ENCODE measurements at places on chromosomes 5 and 9.

GRCh38 chr5:110638970-110639902 is 87.2 kb downstream of the TMEM232 start:
- DNase-seq: no peak

- DNase-seq: no peak
These were observed 126.0 kb upstream of the MAN2A1 start for GRCh38 chr5:109563739-109564138.

GRCh38 chr5:140189977-140190871 is 15.2 kb downstream of the CYSTM1 start:
- no peak for DNase-seq

DNA sequence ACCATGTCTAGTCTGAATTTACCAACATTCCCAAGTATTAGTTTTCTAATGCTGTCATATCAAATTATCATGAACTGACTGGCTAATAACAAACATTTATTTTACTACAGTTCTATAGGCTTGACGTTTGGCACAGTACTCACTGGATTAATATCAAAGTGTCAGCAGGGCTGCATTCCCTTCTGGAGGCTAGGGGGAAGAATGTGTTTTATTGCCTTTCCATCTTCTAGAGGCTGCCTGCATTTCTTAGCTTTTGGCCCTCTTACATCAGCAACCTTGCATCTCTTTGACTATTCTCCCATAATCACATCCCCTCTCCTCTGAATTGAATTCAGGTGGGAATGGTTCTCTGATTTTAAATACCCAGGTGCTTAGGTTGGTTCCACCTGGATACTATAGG is 84.7 kb downstream of the EDIL3 start:
- DNase-seq: no peak

DNA sequence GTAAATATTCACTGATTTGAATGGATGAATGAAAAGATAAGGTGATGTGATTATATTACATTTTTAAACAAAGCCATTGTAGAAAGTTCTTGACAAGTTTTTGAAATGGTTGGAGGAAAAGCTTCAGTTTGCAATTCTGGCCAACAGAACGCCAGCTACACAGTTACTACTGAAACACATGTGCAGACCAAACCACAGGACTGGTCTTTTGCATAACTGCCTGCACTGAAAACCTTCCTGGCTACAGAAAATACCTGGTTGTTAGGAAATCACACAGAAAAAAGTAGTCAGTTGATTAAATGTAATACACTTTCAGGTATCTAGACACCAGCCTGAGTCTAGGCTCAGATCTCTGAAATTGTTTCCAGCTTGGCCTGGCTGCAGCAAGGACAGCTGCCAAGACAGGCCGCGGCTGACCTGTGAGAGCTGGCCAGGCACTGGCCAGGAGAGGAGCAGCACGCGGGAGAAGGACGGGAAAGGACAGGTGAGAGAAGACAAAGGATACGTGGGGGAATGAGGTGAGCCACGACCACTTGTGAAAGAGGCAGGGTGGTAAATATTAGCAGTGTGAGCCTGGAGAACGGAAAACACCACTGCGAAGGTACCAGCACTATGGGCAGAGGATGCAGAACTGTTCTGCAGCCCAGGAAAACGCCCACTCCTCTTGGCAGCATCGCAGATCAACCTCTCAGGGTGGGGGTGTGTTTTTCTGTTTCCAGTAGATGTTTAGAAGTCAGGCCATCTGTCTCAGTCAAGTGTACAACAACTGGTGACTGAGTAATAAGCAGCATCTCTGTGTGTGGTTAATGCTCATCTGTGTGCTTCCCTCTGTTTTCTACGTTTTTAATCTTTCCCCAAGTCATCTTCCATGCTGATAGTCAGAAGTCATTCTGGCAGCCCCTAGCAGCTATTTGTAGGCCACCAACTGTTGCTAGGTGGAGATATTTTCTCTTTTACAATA is 137.4 kb downstream of the SCAMP1 start:
- DNase-seq: no peak

- DNase-seq: no peak
These were observed 278.8 kb downstream of the GAS1 start for GRCh38 chr9:86668488-86668887.

- no peak for DNase-seq
These were observed 4.5 kb downstream of the RNF208 start for GRCh38 chr9:137217276-137218211.

- no peak for DNase-seq
These were observed 15.0 kb upstream of the GRHPR start for GRCh38 chr9:37407468-37407867.

DNA sequence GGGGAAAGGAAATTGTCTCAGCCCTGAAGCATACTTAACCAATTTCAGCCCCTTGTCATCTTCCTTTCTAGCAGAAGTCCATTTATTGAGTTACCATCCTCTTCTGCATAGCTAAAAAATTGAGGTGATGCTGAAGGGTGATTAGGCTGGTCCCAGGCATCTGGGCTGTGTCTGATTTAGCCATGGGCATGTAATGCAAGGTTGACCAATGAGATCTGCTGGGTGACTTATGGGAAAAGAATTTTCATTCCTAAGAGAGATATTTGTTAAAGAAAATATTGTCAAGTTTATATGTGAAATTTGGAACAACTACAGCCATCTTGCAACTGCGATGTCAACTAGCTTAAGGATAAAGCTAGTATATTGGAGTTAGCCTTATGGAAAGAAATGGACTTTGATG is 5.1 kb downstream of the ITGA2 start:
- DNase-seq: no peak

DNA sequence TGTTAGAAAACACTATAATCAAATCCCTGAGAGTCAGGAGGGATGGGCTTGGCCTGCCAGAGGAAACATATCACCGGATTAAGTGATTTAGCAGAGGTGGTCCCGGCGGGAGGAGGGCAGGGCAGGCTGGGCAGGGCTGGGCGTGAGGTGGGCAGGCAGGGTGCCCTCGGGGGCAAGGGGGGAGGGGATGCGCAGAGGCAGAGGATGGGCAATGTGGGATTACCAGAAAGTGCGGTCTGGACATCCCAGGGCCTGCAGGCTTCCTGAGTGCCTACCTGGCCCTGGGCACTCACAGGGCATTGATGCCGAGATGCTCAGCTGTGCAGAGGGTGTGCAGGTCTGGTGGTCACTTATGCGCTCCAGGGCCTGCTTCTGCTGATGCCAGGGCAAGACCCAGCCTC is 115.2 kb downstream of the ADAMTS2 start:
- peak; percentile 41 for DNase-seq

- no peak for DNase-seq
These were observed 16.7 kb upstream of the TNPO1 start for GRCh38 chr5:72799721-72800120.

GRCh38 chr9:2788919-2789318 is 55.0 kb downstream of the PUM3 start:
- no peak for DNase-seq

- no peak for DNase-seq
These were observed 13.7 kb upstream of the TLX3 start for GRCh38 chr5:171295299-171295698.

DNA sequence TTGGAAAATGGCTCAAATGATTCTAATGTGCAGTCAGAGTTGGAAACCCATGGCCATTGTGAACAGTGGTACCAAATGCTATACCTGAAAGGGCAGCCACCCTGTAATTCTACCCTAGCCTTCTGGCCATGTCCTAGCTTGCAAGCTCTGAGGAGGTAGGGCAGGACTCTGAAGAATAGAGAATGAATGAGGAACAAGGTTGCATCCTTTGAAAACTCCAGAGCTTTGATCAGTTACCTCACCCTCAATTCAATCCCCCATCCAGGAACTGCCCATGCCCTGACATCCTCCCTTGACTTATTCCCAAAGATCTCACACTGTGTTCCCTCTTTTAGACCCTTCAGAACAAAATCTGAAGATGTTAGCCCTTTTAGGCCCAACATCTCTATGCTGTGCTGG is 17.8 kb upstream of the ERMP1 start:
- no peak for DNase-seq

GRCh38 chr5:56313004-56313531 is 79.9 kb upstream of the ANKRD55 start:
- no peak for DNase-seq

DNA sequence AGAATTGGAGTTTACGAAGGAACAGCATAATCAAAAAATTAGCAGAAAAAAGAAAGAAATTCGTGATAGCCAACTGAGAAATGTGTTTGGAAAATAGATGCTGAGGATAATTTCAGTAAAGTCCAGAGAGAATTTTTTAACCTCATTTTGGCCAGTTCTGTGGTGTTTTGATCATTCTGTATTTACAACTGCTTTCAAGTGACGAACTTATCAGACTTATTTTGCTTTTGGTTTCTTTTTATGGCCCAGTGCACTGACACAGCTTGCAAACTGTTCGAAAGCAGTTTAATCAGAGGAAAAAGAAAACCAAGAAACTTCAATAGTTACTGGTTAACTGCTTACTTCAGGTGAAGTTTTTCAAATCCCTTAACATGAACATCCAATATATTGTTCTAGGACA is 1.9 kb downstream of the SDHA start:
- DNase-seq: no peak

- peak; percentile 67 for DNase-seq
These were observed 17.4 kb upstream of the GPR151 start for GRCh38 chr5:146533260-146533857.

GRCh38 chr5:179243333-179243732 is 101.9 kb downstream of the ADAMTS2 start:
- peak; percentile 34 for DNase-seq

- no peak for DNase-seq
These were observed 26.6 kb downstream of the KCNT1 start for GRCh38 chr9:135728436-135729110.

DNA sequence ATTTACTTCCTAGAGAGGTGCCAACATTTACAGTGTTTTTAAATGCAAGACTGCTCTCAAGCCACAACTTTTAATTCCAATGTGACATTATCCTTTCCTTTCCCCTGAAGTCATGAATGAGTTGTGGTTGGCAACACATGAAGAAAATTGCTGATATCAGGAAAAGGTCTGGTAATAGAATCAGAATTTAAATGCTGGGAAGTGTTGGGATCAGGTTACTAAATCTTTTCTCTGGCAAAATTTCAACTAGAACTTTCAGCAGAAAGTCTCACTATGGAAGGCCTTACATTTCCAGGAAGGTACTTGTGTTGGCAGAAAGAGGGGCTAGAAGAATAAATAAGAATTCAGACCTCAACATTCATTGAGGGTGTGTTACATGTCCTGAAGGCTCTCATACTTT is 10.6 kb upstream of the SLC44A1 start:
- DNase-seq: no peak

GRCh38 chr5:119743927-119744326 is 114.6 kb downstream of the FAM170A start:
- no peak for DNase-seq

DNA sequence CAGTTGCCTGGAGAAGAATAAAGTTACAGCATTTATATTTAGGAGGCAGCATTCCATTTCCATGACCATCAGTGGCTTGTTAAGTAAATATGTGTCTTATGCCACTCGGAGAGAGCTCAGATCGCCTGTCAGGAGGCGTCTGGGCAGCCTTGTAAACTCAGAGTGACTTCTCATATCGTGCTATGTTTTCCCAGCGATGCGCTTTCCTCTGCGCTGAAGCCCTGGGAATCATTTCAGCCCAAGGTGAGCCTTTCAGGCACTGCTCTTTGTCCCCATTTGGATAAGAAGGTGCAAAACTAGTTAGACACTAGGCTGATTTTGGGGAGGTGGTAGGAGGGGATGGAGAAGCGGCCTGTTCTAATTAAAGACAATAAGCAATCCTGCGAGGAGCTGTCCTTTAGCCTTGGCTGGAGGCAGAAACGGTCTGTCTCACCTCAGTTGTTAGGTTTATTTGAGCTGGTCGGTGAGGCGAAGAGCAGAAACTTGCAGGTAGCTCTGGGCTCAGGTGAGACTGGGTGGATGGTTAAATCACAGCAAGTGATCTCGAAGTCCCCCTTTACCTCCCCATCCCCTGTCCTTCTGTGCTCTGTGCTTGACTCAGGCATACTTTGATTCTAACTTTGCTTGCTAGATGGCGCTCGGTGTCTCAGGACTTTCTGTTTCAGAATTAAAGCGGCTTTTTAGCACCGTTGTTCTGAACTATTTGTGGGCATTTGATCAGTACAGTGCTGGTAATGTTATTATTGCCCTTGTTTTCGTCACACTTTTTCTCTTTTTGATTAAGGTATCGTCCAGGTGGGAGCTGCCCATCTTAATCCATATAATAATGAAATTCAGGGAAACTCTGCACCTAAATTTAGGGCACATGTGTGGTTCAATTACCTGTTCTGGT is 24.6 kb downstream of the NR2F1 start:
- DNase-seq: no peak

DNA sequence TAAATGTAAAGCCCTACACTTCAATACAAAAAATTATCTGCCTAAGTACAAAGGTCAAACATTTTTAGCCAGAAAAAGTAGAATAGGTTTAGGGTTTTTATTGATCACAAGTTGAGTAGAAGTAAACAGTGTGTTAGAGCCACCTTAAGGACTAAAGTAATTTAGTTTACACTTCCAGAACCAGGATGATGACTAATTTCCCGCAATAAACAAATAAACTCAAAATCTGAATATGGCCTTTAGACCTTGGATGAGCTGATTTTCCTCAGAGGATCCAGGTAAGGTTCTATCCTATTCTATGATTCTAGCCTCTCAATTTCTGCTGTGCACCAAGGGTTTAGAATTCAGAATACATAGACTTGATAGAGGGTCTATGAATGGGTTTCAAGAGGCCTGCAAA is 179.4 kb upstream of the TBCA start:
- DNase-seq: no peak

DNA sequence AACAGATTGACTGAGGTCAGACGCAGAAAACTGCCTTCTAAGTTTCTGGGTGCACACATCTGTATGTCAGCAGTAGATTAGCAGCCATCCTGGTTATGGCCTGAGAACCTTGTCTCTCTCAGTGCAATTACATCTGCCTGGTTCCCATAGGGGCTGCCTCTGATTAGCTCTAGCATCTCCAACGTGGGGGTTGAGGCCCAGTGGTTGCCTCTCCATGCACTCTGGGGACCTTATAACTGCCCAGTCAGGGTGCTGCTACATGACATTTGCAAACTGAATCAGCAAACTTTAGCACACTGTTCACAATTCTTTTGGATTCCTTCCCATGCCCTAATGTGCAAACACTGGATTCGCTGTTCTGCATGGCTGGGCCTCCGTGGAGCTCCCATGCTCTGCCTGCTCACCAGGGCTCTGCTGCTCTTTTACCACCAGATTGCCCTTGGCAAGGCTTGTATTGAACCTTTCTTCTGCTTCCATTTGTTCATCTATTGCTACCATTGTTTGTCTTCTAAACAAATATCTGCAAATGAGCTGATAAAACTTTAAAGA is 36.2 kb downstream of the SNX18 start:
- no peak for DNase-seq

- DNase-seq: no peak
These were observed 279.6 kb downstream of the ARRDC3 start for GRCh38 chr5:91103353-91104061.

- DNase-seq: no peak
These were observed 15.6 kb upstream of the SPATA24 start for GRCh38 chr5:139419226-139420192.

DNA sequence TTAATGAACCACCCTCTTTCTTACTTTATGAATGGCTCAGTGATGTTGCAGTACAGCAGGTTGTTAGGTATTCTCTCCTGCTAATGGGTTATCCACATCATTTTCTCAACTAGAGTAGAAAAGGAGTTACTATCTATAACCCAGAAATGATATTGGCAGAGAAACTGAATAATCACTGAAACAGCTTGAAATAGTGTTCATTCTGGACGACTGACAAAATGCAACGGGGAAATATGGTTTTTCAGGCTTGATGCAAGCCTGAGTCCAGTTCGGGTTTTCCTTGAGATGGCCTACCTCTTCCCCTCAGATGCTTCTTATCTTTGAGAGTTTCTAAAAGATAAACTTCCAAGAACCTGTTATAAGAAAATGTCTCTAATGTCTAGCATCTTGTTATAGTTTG is 187.3 kb downstream of the RAB3C start:
- no peak for DNase-seq
